NCI-H2107 (cell line): ENCODE measurements at places on chromosomes 16 and 17.

DNA sequence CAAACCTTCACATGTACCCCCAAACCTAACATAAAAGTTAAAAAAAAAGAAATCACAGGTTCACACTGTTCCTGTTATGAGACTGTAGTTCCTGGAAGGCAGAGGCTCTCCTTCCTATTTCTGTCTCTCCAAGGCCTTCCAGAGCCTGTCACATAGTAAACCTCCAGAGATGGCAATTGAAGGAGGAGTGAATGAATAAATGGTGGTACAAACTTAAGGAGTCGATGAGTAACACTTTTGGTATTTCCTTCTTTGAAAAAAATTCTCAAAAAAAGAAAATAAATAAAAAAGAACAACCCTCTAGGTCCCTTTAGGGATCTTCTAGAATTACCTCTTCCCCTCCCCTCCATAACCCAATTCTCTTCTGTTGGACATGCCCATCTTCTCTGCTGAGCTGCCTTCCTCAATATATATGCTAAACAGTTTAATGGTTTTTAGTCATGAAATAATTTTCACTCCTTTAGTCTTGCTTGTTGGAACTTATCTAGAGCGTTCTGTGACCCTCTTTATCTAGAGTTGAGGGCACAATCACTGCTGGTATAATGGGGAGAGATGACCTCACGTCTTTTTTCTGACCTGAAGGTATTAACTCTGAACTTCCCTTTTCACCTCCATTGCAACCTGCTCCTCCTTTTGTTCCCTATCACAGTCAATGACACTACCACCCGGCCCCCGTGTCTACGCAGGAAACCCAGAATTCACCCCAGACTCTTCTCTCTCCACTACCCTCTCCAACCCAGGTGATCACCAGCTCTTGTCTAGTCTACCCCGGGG is 1.7 kb upstream of the TAF15 start:
- DNase-seq = no peak

DNA sequence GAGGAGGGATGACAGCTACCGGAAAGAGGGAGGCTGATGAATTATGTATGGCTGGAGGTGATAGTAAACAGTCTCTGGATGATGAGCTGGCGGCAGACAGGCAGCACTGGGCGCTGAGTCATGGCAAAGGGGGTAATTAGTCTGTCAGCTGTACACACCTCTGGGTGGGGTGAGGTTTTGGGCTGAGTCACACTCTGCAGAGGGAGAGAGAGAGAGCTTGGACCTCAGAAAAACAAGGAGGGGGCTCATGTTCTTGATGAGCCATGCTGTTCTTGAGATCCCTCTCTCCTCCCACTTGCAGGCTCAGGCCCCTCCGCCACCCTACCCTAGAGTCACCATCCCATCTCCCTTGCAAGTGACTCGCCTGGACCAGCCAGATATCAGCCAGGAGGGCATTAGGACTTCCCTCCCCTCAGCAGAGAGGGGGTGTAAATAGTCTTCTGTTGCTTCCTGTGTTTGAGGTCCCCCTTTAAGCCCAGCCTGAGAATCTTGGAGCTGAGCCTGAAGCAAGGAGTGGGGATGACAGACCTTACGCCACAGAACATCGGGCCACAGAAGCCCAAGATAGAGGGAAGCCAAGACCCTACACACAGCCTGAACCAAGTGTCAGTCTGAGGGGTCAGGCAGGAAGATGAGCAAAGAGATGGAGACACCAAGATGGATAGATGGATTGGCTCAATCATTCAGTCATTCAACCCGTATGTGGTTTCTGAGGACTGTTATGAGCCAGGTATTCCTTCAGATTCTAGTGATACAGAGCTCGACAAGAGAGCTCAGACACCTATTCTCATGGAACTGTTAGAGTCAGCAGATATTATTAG is 383.2 kb upstream of the CCL2 start:
- DNase-seq = no peak

DNA sequence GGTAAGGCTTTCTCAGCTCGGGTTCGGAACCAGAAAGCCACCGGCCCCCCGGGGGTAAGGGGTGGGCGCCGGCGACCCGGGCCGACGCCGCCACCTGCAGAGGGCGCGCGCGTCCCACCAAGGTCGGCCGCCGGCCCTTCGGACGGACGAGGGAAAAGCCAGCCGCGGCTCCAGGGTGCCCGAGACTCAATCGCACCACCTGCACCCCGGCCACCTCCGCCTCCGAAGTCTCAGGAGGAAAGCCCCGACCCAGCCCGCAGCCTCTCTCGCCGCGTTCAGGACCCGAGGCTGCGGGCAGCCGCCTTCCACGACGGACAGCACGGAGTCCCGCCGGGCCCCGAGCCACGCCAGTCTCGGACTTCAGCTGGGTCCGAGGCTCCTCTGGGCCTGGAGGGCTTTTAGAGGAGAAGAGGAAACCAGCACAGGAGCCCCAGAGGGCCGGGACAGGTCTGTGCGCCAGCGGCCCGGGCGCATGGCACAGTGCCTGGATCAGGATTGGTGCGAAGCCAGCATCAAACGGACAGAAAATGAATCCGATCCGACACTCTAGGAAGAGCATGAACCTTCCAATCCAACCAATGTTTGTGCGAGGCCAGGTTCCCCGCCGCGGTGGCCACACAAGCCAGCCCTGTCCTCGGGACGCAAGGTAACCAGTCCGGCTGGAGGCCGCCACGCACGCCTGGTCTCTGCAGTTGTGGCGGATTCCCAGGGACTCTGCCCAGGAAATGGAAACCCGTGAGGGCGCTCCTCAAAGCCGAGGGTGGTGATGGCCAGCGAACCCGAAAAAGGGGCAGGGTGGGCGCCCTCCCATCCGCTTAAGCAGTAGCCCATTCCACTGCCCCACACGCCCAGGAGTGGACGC is 6.7 kb downstream of the CBX8 start:
- DNase-seq = no peak

GRCh38 chr16:68452176-68452575 is 3.9 kb upstream of the SMPD3 start:
- DNase-seq = no peak

- DNase-seq = no peak
These were observed 77.5 kb downstream of the GNAO1 start for GRCh38 chr16:56268799-56269198.

DNA sequence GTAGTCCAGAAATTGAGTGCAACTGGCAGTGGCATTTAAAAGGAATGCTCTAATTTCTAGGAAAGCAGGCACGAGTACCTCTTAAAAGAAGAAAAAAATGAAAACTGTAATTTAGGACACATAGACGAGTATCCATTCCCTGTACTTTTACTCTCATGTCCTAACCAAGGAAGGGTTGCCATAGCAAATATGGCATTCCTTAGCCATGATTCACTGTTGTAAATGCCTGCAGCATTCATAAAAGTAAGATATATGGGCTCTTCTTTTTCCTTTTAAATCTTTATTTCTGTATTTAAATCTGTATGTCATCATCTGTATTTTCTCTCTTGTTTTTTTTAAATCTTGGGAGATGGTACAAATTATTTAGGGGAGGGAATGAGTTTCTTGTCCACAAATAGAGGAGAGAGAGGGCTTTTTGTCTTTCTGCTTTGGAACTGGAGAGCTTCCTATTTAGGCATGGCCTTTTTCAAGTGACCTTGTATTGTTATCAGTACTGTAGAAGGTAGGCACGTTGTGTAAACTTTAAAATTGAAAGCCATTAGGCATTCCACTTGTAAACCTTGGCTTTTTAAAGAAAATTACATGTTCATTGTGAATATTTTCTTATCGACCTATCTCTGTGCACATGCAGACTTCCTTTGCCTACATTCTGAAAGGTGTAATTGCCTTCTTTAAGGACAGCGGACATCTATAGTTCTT is 50.0 kb downstream of the TENT4B start:
- no peak for DNase-seq

DNA sequence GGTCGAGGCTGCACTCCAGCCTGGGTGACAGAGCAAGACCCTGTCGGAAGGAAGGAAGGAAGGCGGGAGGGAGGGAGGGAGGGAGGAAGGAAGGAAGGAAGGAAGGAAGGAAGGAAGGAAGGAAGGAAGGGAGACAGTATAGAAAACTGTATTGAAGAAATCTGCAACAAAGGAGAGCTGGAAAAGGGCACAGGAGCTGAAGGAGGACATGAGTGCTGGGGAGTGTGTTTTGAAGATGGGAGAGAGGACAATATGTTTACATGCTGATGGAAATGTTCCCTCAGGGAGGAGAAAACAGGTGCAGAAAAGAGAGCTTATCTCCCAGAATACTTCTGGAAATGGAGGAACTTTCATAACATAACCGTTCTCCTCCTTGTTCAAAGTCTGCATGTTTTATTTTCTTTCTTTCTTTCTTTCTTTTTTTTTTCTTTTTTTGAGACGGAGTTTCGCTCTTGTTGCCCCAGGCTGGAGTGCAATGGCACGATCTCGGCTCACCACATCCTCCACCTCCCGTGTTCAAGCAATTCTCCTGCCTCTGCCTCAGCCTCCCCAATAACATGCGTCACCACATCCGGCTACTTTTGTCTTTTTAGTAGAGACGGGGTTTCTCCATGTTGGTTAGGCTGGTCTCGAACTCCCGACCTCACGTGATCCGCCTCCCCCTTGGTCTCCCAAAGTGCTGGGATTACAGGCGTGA is 2.7 kb upstream of the HAP1 start:
- DNase-seq = no peak

DNA sequence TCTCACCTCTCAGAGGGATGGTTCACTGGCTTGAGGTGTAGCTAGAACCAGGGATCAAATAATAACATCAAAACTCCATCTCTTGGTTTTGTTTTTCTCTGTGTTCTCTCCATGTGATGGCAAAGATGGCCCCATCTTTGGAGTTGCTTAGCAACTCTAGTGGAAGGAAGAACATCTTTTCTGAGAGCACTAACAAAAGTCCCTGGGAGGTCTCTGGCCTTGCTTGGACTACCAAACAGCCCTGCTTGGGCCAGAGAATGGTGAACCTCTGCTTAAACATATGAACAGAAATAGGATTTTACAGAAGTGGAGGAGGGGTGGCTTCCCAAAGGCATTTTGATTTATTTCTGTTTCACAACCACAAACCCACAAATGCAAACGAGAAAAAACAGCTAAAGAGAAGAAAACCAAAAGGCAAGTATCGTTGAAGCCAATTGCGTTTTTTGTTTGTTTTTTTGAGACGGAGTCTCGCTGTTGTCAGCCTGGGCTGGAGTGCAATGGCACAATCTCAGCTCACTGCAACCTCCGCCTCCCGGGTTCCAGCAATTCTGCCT is 13.2 kb downstream of the GABARAPL2 start:
- DNase-seq = no peak

GRCh38 chr17:27506348-27507218 is 50.3 kb downstream of the KSR1 start:
- no peak for DNase-seq

- no peak for DNase-seq
These were observed 167.8 kb upstream of the CDH5 start for GRCh38 chr16:66198641-66199040.

- DNase-seq = no peak
These were observed 6.9 kb downstream of the USP6 start for GRCh38 chr17:5122586-5123342.

DNA sequence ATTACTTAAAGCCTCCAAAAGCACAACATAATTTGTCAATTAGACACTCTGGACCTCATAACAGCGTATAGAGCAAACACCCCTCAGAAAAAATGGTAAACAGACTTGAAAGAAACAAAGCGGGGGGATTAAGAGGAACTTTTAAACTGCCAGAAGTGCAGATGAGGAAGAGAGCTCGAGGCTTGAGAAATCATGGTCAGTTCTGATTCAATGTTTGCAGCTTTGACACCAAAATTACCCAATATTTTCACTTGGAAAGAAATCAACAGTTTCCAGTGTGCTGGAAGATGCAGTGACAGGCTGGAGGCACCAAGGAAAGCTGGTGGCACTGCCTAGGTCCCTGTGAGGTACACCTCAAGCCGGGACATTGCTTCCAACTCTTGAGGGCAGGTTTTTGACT is 180.9 kb upstream of the TOX3 start:
- DNase-seq = no peak

GRCh38 chr16:85188822-85189672 is 76.8 kb upstream of the CIBAR2 start:
- no peak for DNase-seq

GRCh38 chr16:69190598-69190997 is 3.6 kb downstream of the SNTB2 start:
- DNase-seq = no peak

DNA sequence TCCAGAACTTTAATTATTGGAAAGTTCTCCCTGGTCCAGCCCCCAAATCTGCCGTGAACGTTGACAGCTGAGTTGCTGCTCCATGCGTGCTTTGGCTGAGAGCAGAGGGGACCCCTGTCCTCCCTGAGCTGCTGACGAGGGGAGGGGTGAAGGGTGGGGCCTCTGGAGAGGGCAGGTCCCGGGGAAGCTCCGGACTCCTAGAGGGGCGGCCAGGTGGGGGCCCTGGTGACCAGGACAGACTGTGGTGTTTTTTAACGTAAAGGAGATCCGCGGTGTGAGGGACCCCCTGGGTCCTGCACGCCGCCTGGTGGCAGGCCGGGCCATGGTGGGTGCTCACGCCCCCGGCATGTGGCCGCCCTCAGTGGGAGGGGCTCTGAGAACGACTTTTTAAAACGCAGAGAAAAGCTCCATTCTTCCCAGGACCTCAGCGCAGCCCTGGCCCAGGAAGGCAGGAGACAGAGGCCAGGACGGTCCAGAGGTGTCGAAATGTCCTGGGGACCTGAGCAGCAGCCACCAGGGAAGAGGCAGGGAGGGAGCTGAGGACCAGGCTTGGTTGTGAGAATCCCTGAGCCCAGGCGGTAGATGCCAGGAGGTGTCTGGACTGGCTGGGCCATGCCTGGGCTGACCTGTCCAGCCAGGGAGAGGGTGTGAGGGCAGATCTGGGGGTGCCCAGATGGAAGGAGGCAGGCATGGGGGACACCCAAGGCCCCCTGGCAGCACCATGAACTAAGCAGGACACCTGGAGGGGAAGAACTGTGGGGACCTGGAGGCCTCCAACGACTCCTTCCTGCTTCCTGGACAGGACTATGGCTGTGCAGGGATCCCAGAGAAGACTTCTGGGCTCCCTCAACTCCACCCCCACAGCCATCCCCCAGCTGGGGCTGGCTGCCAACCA is at the start of gene MC1R:
TSS of gene MC1R (plus strand) at position 410 of the 895 bp plus-strand sequence. CDS start at position 807, 397 bp downstream.
- no peak for DNase-seq

DNA sequence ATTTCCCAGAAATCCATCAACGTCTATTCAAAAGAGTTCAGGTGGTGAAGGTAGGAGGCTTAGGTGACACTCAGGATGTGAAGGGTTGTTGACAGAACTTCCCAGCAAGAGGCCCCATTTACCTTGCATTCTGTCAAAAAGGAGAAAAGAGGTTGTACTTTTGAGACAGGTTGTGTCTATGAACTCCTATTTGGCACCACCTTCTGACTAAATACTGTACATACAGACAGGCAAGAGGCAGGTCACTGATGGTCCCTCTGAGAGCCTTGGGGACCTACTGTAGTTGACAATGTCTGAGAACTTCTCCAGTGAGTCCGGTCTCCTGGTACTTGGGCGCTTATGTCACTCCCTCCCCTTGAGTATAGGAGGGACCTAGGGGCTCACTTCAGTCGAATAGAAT is 479.3 kb upstream of the ZFHX3 start:
- no peak for DNase-seq

- DNase-seq = no peak
These were observed 45.8 kb upstream of the GSE1 start for GRCh38 chr16:85567101-85567866.
